Activated T-helper 9 cell treated with anti-CD3 and anti-CD28 coated beads, Interleukin-2, amount 50 U/mL, for 16 hours (primary cell): ENCODE measurements at places on chromosomes 11 and 22.
A peak's percentile ranks its signal among the peaks of the same experiment; 100 is the strongest.

GRCh38 chr11:34358258-34358727 is 483 bp upstream of the ABTB2 start:
- no peak for DNase-seq

DNA sequence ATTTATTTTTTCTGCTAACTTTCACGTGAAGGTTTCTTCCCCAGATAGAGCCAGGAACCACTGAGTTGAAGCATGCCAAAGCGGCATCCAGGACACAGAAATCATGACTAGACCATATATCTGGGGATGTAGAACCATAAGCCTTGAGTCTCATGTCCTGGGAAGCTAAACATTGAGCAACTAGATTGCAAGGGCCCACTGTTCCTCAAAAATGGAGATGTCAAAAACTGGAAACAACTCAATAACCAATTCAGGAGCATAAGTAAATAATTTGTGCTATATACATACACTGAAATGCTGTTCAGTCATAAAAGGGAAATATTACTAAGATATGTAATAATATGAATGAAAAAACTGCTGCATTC is 29.0 kb upstream of the CARD16 start:
- DNase-seq = no peak

DNA sequence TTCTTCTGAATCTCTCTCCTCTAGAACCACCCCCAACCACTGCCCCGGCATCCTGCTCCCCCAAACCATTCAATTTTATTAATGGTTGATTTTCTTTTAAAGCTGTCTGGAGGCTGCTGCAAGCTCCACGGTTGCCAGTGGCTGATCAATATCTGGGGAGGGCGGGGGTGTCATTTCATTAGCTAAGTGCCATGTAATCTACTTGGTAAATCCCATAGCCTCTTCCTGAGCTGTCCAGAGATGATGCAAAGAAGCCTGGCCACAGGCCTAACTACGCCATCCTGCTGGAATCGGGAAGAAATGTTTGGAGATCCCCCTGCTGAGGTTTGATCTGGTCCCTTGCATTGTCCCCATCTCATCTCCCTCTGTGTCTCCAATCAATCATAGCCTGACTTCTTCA is 440.1 kb downstream of the MIAT start:
- no peak for DNase-seq

- DNase-seq = no peak
Measured at GRCh38 chr11:58928107-58928499, 11.2 kb upstream of the GLYATL1 start.

GRCh38 chr11:14454861-14455632 is 44.6 kb downstream of the COPB1 start:
- DNase-seq = no peak

- no peak for DNase-seq
Measured at GRCh38 chr11:26095340-26095739, 236.6 kb upstream of the ANO3 start.

- DNase-seq = no peak
Measured at GRCh38 chr11:39221550-39222138, 2237.8 kb downstream of the LRRC4C start.

GRCh38 chr22:45603619-45604018 is 68.0 kb upstream of the ATXN10 start:
- no peak for DNase-seq

DNA sequence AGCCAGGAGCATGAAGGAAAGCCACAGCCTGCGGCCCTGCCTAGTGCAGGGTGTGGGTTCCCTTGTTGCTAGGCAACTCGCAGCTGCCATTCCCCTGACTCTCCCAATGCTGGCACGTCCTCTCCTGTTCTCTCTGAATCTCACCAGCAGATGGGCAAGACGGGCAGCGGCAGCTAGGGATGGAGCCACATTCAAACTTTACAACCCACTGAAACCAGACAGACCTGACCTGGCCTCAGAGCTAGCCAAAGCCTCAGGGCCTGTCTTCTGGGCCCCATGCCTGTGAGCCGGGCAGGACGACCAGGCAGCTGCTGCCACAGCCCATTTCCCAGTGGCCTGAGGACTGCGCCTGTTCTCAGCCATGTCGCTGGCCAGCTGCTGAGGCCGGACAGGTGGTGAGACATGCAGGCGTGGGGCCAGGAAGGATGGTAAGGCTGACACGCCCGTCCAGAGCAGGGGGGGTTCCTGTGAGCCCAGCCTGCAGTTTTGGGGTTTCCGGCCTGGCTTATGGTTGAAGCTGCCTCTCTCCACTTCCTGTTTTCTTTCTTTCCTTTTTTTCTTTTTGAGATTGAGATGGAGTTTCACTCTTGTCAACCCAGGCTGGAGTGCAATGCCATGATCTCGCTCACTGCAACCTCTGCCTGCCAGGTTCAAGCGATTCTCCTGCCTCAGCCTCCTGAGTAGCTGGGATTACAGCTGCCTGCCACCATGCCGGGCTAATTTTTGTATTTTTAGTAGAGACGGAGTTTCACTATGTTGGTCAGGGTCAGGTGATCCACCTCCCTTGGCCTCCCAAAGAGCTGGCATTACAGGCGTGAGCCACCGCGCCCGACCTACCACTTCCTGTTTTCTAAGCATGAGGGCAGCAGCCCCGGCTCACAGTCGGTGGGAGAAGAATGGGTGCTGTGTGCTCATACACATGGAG is 4.1 kb downstream of the SUN2 start:
- peak; percentile 50 for DNase-seq

- no peak for DNase-seq
Measured at GRCh38 chr11:42407341-42407740, 904.5 kb upstream of the API5 start.

- no peak for DNase-seq
Measured at GRCh38 chr11:9651899-9652748, 11.8 kb upstream of the SWAP70 start.

GRCh38 chr11:1283091-1283511 is 26.3 kb downstream of the TOLLIP start:
- DNase-seq = no peak

GRCh38 chr22:45522462-45522861 is 19.8 kb downstream of the FBLN1 start:
- DNase-seq = no peak

GRCh38 chr11:69854713-69855112 is 35.5 kb upstream of the FGF3 start:
- no peak for DNase-seq

- DNase-seq = no peak
Measured at GRCh38 chr11:11403763-11404725, 51.0 kb upstream of the CSNK2A3 start.

- no peak for DNase-seq
Measured at GRCh38 chr22:47174096-47174495, 411.6 kb downstream of the TBC1D22A start.

DNA sequence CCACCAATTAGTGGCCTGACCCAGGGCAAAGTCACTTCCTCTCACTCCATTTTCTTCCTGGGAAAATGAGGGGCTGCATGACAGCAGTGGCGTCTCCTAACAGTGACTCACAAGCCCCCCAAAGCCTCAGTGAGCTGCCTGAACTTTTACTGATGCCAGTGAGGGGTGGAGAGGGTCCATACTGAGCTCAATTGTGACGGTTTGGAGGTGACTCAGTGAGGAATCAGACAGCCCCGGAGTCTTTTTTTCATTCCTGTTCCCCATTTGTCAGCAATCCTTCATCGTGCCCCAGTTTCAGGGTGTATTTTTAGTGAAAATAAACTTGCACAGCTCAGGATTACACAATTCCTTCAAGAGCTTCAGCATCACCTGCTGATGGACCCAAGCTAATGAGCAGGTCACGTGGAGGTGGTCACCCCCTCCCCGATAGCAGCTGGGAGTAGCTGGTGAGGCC is 30.1 kb upstream of the RASD2 start:
- no peak for DNase-seq

DNA sequence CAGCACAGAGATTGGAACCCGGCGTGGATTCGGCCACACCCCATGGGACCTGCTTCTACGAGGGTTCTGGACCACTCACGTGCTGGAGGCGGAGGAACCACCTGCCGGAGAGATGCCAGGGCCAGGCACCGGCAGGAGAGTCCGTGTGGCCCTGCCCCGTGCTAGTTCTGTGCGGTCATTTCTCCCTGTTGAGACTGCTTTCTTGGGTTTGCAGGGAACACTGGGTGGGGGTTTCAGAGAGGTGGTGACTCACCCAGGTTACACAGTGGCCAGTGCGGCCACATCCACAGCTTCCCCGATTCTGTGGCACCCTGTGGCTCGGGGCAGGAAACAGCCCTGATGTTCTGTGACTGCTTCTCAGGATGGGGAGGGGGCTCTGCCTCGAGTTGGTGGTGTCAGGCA is 3.6 kb upstream of the PHLDA2 start:
- no peak for DNase-seq

DNA sequence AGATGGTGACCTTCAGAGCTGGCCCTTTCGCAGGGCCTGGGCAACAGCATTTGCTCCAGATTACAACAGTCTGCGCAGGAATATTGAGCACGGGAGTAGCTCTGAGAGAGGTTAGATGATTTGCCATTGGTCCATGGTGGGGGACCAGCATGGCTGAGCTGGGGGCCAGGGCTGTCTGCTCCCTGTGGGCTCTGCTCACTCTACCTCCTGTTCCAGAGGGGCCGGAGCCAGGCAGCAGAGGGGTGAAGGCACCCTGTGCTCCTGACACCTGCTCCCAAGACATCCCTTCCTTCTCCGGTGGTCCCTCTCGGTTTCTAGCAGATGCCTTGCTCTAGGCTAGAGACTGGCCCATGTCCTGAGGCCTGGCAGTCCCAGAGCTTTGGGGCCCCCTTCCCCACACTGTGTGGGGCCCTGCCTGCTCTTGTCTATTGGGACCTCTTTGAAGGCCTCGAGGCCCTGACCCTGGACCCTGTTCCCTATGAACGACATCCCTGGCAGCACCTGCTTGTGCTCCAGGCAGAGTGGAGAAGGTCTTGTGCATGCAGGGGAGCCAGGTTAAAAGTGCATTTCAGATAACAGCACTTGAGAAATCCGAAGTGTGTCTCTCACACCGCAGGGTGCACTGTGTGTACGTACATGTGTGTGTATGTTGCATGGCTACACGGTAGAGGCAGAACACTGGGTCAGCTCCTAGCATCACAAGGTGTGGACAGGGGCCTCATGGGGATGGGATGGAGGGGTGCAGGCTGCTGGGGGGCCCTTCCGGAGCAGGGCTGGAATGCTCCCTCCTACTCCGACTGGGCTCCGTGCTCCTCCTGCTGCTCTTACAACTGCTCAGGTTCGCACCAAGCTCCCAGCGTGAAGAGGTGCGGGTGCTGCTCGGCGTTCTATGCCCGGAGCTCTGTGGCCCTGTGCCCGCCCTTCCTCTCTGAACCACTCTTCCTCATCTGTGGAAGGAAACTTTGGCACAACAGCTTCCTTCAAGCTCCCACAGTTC is 123.3 kb upstream of the B3GAT1 start:
- DNase-seq = no peak

- DNase-seq = no peak
Measured at GRCh38 chr22:30252411-30253204, 6.0 kb upstream of the LIF start.

GRCh38 chr22:19878461-19879245 is 24.0 kb upstream of the GNB1L start:
- no peak for DNase-seq

GRCh38 chr11:28535677-28536076 is 427.5 kb downstream of the METTL15 start:
- DNase-seq = no peak

- DNase-seq = no peak
Measured at GRCh38 chr11:2846056-2846455, 39.5 kb downstream of the CDKN1C start.

DNA sequence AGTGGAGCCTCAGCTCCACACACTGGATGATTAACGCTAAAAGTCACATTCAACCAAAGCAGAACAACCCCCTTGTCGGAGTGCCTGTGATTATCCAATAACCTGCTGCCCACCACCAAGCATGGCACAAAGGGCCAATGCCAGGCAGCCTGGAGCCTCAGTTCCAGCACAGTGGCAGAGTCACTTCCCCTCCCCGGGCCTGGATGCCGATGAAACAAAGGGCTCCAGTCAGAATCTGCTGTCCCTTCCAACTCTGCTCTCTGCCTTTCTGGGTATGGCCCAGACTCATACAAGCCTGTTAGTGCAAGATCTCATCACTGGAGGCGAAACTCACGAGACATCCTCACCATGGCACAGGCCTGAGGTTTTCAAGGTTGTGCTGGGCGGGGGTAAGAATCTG is 52.1 kb downstream of the CLTCL1 start:
- no peak for DNase-seq

GRCh38 chr11:69381681-69382130 is 87.8 kb downstream of the MYEOV start:
- no peak for DNase-seq

DNA sequence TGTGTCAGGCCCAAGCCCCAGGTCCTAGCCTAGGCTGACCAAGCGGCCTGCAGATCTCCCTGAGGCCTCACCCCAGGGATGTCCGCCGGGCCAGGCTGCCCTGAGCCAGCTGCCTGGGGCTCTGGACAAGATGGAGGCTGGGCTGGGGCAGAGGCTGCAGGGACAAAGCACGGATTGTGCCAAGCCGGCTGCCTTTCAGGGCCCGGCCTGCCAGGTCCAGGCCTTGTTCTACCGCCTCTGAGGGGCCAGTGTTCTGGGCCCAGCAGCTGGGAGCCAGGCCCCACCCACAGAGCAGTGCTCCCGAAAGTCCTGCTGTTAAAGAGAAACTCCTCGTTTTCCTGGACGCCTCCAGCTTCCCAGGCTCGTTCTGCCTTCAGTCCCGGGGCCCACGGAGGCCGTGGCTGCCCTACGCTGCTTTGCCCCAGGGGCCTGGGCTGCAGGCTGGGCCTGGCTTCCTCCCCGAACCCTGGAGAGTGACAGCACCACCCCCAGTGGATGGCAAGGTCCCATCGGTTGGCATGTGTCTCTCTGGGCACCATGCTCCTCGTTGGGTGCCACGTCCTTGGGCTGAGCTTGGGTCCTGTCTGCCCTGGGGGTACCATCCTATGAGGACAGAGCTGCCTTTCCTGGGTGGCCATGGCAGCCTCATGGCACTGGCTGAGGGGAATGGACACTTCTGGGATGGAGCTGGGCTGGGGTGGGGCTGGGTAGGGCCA is 7.6 kb downstream of the BRSK2 start:
- no peak for DNase-seq

DNA sequence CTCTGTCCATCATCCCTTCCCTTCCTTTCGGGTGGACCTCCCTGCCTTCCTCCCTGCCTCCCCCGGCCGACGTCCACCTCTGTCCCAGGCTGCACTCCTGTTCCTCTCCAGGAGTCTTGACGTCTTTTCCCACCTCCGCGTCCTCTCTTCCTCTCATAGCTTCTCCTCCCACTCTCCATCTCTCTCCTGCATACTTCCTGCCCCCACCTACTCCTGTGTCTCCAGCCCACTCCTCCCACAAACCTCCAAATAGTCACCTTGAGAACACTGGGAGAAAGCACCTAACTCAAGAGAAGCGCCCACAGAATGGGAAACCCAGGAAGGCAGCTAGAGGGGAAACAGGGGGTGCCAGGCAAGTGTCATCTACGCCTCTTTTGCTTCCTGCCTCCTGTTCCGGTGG is 60.8 kb downstream of the PDE2A start:
- no peak for DNase-seq
